ENCODE measurements at places on chromosomes 2 and 18.

DNA sequence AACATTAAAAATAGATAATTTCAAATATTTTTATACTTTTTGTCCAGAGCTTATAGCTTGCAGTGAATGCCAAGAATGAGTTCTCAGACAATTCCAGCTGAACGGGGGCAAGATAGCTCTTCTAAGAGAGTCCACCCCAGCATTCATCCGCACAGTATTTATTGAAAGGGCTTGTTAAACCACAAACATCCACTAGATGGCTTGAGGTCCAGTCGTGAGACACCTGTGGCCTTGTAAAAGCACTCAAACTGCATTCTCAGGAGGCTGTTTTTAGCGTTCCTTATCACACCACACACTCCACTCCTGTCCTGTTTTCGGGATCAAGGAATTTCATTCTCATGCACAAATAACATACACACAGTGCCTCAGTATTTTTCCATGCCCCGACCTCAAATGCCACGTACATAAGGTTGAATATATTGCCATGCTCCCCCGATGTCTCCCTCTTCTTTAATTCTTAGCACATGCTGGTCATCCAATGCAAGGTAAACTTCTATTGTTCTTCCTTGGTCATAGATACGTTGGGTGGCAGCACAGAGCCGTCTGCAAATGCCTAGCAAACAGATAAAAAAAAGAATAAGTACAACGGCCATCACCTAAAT is 47.4 kb downstream of the DNAJC10 start:
- DNase-seq: no peak

DNA sequence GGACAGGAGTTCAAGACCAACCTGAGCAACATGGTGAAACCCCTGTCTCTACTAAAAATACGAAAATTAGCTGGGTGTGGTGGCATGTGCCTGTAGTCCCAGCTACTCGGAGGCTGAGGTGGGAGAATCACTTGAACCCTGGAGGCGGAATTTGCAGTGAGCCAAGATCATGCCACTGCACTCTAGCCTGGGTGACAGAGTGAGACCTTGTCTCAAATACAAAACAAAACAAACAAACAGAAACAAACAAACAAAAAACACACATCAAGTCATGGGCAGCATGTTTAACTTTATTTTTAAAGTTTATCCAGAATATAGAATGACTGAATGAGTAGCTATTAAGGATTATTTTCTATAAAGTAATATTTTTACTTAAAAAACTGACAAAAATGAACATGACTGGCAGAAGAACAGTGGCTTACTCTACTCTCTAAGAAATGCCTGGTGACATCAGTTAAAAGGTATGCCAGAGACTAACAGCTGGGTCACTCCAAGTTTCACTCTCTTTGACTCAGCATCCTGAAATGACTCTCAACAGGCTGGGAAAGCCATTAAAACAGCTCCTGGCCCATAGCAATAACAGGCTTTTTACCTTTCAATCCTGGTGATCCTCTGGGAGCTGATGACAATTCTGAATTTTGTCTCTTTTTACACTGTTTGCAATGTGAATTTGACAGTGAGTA is 281.6 kb upstream of the STON1 start:
- DNase-seq: peak; percentile 64

DNA sequence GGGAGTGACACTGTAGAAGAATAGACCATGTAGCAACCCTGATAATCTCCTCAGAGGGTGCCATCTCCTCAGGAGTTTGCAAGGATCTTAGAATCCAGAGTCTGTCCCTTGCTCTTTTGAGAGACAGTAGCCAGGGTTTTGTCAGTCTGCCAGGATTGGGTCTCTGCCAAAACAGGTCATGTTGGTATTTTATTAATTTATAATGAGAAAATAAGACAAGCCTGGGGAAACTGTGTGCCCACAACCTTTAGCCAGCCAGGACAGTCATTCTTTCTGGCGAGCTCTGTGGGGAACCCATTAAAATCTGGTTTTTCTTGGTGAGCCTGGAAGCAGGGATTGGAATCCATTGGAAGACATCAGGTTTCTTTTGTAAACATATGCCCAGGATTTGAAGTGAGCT is 78.6 kb downstream of the PTPRM start:
- DNase-seq: no peak

GRCh38 chr2:57450170-57450569 is 596.4 kb upstream of the VRK2 start:
- no peak for DNase-seq

DNA sequence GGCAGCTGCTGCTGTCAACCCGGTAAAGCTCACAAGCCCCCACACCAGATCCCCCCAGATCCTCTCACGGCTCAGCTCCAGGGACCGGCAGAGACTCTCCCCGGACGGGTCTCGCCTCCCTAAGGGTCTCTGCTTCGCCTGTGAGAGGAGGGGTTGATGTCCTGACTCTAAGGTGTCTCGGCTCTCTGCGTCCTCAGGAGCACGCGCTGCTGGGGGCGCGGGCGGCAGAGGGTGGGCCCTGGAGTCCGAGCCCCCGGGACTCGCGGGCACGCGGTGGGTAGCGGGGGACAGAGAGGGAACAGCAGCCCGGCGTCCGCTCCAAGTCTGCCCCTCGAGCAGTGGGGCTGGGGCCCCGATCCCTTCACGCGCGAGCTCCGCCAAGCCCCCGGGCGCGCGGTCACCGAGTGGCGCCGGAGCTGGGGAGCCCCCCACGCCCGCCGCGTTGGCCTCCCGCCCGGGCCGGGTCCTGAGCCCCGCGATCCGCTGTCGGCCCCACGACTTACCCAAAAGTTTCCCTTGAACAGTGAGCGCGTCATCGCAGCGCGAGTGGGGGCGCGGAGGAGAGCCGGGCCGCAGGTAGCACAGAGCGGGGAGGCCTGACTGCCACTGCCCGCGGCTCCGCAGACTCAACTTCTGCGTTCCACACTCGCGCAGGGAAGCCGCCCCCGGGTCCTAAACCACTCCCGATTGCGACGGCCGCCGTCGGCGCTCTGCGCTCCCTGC is at the start of gene PSTPIP2:
Gene PSTPIP2 (minus strand): TSS at position 608 of the 723 bp plus-strand sequence. CDS start 72 bp downstream, at position 536.
- DNase-seq: peak; percentile 9

GRCh38 chr18:63820694-63821093 is 45.5 kb downstream of the SERPINB7 start:
- no peak for DNase-seq

DNA sequence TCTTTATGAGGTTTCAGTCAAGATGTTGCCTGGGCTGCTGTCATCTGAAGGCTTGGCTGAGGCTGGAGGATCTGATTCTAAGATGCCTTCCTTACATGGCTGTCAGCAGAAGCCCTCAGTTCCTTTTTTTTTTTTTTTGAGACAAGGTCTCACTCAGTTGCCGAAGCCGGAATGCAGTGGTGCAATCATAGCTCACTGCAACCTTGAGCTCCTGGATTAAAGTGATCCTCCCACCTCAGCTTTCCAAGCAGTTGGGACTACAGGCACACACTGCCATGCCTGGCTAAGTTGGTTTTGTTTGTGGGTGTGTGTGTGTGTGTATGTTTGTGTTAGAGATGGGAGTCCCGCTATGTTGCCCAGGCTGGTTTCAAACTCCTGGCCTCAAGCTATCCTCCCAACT is 13.1 kb upstream of the SLC35F5 start:
- DNase-seq: no peak

DNA sequence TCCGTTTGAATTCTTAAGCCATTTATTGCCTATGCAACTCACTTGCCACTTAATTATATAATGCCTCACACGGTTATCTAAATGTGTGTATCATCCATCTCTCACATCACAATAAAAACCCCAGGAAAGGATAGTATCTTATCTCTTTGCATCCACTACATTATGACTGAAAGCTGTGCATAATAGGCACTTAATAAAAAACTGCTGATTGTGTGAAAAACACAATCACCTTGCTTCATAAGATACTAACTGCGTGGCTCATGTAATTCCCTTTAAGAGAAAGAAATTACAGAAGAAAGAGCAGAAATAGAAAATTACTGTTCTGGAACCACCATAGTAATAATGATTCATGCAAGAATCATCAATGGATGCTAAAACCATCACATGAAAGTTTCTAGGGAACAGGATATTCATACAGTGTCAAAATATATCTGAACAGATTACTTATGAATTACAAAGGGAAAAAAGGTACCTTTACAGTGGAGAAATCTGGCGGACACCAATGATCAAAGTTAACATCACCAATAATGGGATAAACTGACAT is 29.3 kb downstream of the CUL3 start:
- no peak for DNase-seq

DNA sequence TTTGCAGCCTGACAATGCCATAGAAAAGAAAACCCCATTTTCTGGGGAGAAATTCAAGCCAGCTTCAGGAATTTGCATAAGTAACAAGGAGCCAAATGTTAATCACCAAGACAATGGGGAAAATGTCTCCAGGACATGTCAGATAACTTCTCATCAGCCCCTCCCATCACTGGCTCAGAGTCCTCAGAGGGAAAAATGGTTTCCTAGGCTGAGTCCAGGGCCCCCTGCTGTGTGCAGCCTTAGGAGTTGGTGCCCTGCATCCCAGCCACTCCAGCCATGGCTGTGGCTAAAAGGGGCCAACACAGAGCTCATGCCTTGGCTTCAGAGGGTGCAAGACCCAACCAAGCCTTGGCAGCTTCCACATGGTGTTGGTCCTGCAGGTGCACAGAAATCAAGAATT is 63.7 kb upstream of the FANCL start:
- DNase-seq: no peak

- DNase-seq: no peak
Measured at GRCh38 chr2:21822505-21822904, 698.7 kb downstream of the TDRD15 start.

DNA sequence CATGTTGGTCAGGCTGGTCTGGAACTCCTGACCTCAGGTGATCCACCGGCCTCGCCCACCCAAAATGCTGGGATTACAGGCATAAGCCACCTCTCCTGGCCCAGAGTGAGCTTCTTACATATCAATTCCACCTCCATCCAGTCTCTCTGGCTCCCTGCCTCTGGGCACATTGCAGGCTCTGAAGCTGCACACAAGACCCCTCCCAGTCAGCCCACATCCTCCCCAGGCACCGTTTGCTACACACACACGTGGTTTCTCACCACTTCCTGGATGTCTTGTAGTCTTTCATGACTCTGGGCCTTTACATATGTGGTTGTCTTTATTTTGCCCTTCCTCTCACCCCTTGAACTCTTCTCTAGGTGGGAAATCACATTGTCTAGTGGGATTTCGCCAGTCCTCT is 64.0 kb upstream of the CABLES1 start:
- DNase-seq: no peak

- no peak for DNase-seq
Measured at GRCh38 chr18:7604361-7604760, 37.2 kb downstream of the PTPRM start.

DNA sequence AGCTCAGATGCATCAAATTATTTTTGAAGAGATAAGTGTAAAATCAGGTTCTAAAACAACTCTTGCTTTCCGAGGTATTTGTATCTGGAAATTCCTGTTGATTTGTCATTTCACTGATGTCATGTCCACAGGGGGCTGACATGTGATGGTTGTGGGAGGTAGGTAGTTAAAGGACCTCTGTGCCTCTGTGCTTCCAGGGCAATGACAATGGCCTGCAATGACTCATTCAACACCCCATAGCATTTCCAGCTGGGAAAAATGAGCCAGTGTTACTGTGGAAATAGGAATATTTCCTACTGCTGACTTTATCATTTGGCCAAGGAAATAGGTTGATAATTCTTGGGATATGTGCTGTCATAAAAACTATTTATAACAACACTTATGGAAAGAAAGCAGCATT is 86.2 kb upstream of the CCDC195 start:
- DNase-seq: no peak

- no peak for DNase-seq
Measured at GRCh38 chr2:113181258-113182051, 7.7 kb downstream of the PSD4 start.

GRCh38 chr2:38957972-38958371 is 68.3 kb downstream of the ARHGEF33 start:
- DNase-seq: no peak

DNA sequence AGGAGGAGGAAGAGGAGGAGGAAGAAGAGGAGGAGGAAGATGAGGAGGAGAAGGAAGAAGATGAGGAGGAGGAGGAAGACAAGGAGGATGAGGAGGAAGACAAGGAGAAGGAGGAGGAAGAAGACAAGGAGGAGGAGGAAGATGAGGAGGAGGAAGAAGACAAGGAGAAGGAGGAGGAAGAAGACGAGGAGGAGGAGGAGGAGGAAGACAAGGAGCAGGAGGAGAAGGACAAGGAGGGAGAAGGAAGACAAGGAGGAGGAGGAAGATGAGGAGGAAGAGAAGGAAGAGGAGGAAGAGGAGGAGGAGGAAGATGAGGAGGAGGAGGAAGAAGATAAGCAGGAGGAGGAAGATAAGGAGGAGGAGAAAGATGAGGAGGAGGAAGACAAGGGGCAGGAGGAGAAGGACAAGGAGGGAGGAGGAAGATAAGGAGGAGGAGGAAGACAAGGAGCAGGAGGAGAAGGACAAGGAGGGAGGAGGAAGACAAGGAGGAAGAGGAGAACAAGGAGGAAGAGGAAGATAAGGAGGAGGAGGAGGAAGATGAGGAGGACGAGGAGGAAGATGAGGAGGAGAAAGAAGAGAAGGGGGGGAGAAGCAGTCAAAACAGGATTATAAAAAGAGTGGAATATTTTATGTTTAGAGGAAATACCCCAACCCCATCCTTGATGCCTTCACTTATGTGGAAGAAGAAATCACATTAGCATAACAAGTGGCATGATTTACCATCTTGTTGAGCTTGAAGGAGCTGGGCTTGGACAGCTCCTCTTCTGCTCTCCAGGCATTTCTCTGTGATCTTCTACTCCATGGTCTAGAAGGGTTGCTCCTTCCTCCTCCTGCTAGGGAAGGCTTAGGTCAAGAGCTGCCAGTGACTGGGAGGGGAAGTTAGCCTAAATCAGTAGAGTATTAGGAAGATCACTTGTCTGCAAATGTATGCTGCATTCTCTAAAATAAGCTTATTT is 45.3 kb upstream of the KCTD1 start:
- DNase-seq: no peak

GRCh38 chr18:61489334-61489733 is 156.1 kb downstream of the CDH20 start:
- no peak for DNase-seq

- no peak for DNase-seq
Measured at GRCh38 chr2:101699755-101700461, 2.4 kb downstream of the MAP4K4 start.

DNA sequence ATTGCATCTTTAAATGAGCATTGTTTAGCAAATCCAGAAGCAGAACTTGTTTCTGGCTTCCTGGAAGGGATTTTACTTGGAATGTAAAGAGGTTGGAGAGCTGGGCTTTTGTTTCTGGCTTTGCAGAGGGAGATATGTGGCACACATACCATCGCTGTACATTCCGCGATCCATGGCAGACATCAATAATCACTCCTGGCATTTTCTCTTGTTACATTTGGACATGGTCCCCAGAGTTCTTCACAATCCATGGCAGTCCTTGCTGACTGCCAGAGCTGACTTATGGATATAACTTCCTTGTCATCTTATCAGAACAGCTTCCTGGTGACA is 445.6 kb upstream of the SPRED2 start:
- no peak for DNase-seq

GRCh38 chr18:34623557-34623956 is 86.5 kb upstream of the DTNA start:
- DNase-seq: no peak

GRCh38 chr2:215277944-215278343 is 33.9 kb upstream of the ATIC start:
- no peak for DNase-seq

Measured in fibroblast of skin of left biceps (primary cell).